ENCODE measurements at places on chromosomes 3 and 15.

DNA sequence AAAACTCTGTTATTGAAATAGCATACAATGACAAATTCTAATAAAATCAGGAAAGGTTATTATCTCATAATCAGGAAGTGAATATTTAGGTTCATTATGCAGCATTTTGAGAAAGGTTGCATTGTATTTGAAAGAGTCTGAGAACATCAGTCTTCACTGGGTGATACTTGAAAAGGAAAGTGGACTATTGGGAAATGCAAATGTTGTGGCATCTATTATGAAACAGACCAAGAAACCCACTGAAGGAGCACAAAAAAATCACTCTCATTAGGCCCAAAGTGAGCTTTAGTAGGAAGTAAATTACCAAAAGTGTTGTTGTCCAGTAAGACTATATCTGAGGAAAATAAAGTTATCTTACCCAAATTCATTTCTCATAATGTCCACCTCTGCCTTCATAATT is 90.8 kb downstream of the ZPLD1 start:
- DNase-seq = no peak

DNA sequence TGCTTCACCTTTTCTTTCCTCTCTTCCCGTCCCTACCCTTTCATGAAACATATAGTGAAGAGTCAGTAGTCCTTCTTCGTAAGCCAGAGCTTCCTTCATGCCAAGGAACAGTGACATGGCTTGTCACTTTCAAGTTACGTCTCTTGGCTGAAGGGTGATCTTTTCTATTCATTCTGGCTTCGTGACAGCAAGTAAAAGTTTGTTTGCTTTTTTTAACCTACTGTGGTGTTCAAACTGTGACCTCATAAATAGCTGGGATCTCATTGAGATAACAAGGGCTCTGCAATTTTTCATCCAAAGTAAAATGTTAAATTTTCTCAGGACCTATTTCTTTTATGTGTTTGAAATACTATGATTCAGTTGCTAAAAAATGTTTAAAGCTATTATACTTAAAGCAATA is 10.5 kb downstream of the CDIN1 start:
- DNase-seq = peak; percentile 50

DNA sequence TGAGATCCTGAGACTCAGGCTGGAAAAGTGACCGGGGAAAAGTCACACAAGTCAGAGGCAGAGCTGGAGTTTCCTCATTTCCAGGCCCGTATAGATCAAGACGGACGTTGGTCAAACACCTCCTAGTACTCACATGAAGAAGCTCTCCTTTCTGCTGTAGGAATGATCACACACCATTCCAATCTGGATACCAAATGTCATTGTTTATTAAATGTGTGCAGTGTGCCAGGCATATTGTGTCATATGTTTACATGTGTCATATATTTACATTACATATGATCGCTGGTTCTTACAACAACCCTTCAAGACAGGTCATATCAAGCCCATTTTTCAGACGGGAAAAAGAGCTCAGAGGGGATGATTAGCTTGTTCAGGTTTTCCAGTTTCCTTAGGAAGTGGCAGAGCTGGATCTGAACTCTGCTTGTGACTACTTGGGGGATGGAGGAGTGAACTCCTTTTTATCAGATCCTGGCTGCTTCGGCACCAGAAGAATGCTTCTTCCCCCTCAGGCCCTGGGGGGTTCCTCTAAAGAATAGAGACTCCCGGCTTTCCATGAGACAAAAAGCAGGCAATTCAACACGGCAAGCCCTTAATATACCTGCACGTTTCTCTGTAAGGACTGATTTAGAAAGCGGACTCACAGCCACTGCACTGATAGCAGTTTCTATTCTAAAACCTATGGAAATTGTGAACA is 41.9 kb downstream of the FAM43A start:
- DNase-seq = no peak

DNA sequence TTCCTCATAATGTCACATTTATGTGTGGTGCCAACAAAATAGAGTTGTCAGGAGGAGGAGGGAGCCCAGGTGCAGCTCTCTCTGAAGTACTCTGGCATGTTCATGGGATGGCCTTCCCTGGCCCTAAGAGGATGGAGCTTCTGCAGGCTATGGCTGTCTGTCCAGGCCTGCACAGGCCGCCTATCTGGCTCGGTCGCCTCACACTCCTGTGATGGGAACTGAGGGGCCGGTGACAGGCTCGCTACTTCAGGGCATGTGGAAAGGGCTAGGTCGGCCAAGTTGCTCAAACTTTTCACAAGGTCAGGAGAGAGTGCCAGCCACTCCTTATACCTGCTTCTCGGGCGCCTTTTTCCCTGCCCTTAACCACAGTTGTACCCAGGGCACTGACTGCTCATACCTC is 51.1 kb downstream of the SOX14 start:
- no peak for DNase-seq

DNA sequence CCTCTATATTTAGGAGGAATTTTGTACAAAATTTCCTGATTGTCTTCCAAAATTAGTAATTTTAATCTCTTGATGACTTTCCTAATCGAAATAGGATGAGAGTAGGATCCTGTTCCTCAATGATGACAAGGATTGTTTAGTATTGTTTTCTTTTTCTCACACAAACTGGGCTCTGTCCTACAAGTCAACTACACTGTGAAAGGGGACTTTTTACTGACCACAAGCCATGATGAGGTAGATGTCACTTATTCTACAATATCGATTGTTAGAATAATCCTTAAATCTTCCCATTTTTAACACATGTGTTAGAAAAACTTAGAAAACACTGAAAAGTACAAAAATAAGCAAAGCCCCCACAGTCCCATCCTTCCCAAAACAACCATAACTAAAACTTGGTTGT is 35.8 kb upstream of the TSC22D2 start:
- DNase-seq = no peak

DNA sequence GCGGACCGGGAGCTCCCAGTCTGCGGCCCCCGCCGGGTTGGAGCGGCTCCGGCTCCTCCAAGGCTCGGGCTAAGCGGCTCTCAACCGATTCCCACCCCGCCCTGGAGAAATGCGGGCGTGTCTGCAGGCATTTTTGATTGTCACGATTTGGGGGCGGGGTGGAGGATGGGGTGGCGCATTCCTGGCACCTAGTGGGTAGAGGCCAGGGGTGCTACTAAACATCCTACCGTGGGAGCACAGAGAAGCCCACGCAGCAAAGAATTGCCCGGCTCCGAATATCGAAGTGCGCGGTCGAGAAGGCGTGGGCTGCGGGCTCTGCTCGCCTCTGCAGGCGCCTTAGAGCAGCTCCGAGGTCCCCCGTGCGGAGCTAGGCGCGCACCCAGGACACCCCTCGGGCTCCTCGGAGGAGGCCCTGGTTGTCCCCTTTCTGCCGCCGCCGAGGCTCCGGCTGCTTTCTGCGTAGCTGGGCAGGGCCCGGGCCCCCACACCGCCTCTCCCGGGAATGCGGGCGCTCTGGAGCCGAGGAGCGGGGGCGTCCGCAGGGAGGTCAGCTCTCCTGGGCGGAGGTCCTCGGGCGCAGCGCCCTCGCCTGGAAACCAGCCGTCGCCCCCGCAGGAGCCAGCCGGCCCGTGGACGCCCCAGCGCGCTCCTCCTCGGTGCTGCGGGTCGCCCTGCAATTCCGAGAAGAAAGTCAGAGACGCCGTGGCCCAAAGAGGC is 16.5 kb upstream of the LAMP3 start:
- DNase-seq = peak; percentile 69

DNA sequence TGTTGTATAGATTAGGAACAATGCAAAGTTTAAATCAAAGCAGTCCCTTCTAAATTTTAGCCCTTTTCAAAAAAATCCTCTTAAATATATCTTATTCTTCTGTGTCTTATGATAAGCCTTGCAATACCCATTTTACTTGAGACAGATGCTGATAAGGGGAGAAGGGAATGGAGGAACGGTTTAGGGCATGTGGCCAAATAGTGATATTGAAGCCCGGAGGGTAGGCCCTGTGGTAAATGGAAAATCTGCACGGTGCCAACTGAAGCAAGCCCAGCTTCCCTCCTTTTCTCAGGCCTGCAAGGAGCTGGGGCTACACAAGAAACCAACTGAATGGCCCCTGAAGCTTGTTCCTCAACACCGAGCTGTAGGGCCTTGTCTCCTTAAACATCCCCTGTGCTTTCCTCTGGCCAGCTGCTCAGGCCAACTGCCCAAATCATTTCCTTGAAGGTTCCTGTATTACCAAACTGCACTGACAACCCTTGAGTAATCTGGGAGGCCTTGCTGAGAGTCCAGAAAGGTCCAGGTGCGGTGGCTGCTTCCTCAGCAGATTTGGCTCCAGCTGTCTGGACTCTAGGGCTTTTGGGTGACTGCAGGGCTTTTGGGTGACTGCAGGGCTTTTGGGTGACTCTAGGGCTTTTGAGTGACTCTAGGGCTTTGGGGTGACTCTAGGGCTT is 67.2 kb downstream of the NCEH1 start:
- peak; percentile 66 for DNase-seq

- peak; percentile 7 for DNase-seq
These were observed 28.9 kb upstream of the GPD1L start for GRCh38 chr3:32077260-32078084.

- DNase-seq = no peak
These were observed 66.0 kb downstream of the MESD start for GRCh38 chr15:80923668-80924067.

GRCh38 chr15:99677540-99678134 is 55.6 kb downstream of the LYSMD4 start:
- no peak for DNase-seq

DNA sequence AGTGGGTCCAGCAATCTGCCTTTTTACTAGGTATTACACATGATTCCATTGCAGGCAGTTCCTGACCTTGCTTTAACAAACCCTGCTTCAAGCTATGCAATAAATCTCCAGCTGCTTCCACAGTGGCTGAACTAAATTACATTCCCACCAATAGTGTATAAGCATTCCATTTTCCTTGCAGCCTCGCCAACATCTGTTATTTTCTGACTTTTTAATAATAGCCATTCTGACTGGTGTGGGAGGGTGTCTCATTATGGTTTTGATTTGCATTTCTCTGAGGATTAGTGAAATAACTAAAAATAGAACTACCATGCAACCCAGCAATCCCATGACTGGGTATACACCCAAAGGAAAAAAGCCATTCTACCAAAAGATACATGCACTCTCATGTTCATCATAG is 36.4 kb upstream of the DNAJC13 start:
- DNase-seq = no peak

- DNase-seq = no peak
These were observed 18.6 kb downstream of the KPNA4 start for GRCh38 chr3:160546727-160547126.

DNA sequence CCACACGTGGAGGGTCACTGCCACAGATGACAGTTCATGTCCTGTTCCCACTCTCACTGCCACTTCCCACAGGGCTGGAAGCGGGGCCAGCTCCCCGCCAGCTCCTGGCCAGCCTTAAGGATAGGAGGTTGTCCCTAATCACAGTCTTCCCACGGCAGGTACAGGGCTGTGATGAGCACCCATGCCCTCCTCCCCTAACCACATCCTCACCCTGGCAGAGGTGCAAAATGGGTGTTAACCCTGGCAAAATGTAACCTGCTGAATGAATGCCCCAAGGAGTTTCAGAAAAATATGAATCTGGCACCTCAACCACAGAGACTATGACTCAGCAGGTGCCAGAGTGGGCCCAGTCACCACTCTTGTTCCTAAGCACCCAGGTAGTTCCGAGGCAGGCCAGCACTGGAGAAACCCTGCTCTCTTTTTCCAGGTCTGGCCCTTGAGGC is 185.1 kb upstream of the TPM1 start:
- no peak for DNase-seq

DNA sequence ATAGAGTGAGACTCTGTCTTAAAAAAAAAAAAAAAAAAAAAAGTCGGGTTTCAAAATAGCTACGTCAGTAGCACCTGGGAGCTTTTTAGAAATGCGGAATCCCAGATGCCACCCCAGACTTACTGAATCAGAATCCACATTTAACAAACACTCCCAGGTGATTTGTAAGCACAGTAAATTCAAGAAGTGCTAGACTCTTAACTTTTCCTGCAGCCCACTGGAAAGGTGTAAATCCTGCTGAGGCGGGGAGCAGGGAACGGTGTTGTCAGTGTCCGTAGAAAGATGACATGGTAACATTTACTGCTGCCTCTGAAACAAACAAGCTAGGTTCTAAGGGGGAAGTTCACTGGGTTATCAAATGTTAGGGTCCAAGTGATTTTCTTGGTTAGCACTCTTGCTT is 2.4 kb upstream of the AKAP13 start:
- no peak for DNase-seq

DNA sequence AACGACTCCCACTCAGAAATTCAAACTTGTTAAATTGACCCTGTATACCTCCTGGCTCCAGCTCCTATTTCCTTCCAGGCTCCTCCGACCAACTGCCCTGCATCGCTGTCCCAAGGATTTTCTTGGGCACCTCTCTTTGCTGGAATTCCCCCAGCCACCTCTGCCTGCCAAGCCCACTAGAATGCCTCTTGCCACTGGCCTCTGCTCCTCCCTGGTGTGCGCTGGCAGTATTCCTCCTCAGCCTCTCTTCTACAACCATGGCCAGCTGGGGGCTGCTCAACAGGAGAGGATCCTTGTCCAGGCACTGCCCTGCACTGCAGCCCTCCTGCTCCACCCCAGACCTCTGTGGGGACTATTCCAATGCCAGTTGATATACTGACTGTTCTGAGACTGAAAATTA is 7.4 kb downstream of the WNT7A start:
- DNase-seq = no peak

DNA sequence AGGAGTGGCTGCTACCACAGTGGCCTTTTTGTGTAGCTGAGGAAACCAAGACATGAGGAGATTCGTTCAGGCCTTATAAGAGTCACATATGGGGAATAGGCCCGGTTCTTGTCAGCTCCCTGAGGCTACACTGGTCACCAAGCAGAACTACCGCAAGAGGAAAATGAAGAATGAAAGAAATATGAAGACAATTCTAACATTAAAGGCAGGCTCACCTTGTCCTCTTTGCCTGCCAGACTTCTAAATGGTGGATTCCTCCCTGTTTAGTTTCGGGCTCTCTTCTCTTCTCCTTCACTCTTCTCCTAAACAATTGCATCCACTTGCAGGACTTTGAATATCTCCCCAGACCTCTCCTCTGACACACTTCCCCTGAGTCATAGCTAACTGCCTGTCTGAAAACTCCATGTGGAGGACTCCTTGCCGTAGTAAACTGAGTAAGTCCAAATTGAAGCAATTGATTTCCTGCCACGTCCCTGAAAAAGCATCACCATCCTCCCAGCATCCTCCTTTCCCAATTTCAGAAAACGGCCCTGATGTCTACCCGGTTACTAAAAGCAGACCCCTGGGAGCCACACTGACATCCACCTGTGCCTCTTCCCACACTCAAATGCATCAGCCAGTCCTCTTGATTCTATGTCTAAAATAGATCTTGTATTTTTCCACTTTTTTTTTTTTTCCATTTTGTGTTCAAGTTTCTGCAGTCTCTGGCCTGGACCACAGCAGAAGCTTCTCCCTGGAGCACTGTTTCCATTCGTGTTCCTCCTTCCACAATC is 30.3 kb upstream of the VEPH1 start:
- DNase-seq = peak; percentile 86

GRCh38 chr15:65076486-65077290 is at the start of gene KBTBD13:
KBTBD13 (plus strand) TSS chr15:65076746; CDS start chr15:65076816, 70 bp downstream.
- no peak for DNase-seq
